ENCODE measurements at places on chromosomes 7 and 10.

DNA sequence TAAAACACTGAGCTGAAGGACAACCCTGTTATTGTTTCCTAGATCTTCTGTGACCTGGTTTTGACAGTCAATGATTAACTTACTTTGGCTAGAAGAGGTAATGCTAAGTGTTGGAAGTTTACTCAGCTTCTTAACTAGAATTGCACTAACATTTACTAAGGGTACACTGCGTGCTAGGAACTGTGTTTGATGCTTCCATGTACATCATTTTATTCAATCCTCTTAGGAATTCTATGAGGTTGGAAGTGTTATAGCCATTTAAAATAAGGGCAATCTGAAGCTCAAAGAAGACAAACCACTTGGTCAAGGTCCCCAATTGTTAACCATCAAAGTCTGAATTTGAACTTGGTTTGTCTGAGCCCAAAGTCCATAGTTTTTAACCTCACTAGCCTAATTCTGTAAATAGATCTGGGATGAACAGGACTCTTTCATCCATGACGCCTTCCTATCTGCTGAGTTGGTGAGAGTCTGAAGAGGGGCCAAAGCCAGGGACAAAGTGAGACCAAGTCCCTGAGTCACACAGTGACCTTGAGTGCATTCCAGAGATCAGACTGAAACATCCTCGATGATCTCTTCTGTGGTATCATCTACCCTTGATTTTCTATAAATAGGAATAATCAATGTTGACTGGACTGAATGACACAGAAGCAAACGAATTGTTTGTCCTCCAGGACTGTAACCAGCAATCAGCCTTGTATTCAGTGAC is 29.2 kb upstream of the ZNRF2 start:
- DNase-seq: no peak

- DNase-seq: no peak
Observed at GRCh38 chr10:117547716-117548668, 5.4 kb downstream of the EMX2 start.

DNA sequence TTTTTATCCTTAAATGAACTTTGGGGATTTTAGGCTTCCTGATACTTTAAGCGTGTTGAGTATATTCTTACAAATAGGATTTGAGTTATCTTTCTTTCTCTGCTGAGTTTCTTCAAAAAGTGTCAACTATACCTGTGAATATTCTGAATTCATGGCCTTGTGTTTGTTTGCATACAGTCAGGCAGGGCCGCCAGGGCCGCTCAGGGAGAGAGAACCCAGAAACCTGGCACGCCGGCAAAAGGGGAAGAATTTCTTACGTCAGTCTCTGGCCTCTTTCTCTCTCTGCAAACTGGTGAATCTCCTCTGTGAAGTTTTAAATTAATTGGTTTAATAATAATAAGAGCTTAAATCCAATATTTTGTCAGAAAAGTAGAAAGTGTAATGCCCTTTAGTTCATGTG is 29.3 kb upstream of the BNIP3 start:
- DNase-seq: no peak

DNA sequence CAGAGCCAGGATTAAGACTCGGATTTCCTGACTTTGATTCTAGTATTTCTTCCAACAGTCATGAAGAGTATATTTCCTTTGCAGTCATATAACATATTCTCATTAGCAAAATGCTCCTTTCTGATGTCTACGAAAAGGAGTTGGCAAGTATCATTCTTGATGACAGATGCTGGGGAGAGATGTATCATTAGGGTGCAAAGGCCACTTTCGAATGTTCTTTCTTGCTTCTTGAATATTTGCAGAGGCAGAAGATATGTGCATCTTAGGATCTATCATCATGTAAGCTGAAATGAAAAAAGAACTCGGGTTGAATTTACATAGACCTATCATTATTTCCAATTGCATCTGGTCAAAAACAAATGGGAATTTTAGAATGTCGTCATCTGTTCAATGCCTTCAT is 294.4 kb downstream of the BAMBI start:
- no peak for DNase-seq

DNA sequence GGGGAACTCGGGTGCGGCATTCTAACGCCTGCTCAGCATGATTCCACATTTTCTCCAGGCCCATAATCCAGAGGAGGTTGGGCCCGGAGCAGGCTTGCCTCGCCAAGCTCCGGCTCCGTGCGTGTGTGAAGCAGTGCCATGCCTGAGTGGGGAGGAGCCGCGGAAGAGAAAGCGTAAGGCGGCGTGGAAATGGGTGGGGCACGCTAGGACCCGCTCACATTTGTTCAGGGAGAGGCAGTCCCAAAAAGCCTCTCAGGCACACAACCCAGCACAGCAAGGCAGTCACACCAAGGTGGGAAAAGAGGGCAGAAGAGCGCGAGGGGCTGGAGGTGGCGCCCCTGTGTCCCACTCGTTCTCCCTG is 695 bp upstream of the VDAC2 start:
- DNase-seq: peak; percentile 53

- no peak for DNase-seq
Observed at GRCh38 chr7:95209276-95209675, 115.1 kb downstream of the PON1 start.

DNA sequence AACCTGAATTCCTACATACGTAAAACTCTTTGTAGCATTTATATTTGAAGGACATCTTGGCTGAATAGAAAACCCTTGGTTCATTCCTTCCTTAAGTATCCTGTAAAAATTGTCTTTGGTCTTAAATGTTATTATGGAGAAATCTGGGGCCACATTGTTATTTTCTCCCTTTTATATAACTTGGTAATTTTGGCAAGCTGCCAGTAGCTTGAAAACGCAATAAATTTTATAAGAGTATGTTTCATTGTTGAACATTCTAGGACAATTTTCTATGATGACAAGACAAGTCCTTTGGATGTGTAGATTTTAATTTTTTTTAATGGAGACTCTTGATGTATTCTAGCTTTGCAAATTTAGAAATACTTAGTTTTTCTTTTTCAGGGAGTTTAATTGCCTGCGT is 191.9 kb downstream of the ABCA13 start:
- no peak for DNase-seq

DNA sequence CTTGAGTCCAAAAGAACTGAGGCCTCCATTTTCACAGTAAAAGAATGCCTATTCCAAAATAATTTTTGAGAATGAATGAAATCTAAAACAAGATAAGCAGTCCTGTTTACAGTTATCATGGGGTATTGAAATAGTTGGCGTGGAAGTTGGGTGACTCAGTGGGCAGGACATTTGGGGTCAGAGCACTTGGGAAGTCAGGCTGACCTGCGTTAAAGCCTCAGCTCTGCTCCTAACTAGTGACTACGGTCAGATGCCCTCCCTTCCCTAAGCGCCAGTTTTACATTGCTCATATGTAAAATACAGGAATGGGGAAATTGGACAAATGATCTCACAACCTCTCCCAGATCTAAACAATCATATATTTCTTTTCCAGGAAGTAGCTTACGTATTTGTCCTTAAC is 2.3 kb upstream of the PAPSS2 start:
- DNase-seq: no peak

DNA sequence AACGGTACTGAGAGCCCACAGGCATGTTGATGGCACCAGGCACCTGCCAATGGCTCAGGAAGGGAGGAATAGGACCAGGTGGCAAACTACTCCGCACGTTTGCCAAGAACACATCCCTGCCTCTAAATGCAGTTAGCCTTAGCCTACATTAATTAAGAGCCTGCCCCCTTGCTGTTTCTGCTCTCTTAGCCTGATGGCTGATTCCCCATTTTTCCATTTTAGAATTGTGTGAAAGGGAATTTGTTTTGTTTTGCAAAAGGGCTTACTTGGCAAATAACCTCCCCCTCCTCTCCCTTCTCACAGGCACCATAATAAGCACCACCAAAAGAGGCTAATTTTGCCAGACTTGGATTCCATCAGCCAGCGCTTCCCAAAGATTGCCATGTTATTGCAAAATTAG is 1203.2 kb downstream of the SORCS3 start:
- DNase-seq: no peak

Data from stimulated activated CD4-positive, alpha-beta T cell treated with anti-CD3 and anti-CD28 coated beads, Interleukin-15, amount 100 ng/mL, for 48 hours (primary cell).